ENCODE measurements at places on chromosomes 4 and X. TPM values are rescaled to one million over a fixed set of nuclear protein-coding genes. Genes with fewer than 3 reads are reported as not detected.

PWWP3B gene
- total RNA-seq = not detected

CFAP99 gene
- total RNA-seq = 0.07 TPM

SERTM2 gene
- not detected for total RNA-seq

TRAM1L1 gene
- not detected for total RNA-seq

ASMT gene
- 1.9 TPM for total RNA-seq

DAPP1 gene
- 18.8 TPM for total RNA-seq

RHOXF2 gene
- total RNA-seq = not detected

PABPC5 gene
- total RNA-seq = not detected

SMIM10 gene
- 1.3 TPM for total RNA-seq

ADH6 gene
- total RNA-seq = not detected

PLXNB3 gene
- 0.57 TPM for total RNA-seq

TEC gene
- total RNA-seq = 1.6 TPM

PITX2 gene
- total RNA-seq = not detected

TMEM31 gene
- not detected for total RNA-seq

APOOL gene
- total RNA-seq = 19.0 TPM

DNA sequence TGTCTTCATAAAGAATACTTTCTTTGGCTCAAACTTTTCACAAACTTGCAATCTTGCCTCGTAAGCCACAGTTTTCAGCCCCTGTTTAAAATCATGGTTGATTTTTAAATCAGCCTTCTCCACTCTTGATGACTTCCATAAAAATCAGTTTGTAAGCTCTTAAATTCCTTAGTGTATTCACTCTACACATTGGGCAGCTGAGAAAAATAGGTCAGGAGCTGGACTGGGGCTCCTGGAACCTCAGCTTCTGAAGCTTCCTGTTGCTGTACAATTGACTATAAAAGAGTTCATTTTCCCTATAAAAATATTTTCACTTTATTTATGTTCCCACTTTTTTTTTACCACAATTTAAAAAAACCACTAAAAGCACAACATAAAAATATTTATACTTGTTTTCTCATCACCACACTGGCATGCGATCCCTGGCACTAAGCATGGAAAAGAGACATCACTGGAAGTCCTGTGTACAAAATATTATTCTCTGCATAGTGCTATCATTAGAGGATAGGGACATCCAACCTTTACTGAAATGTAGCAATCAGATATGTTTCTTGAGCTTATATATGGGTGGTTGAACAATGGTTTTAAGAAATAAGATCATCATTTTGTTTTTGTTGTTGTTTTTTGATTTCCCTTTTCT lies 345.7 kb downstream of the FBXO8 start:
- DNase-seq = no peak

DNA sequence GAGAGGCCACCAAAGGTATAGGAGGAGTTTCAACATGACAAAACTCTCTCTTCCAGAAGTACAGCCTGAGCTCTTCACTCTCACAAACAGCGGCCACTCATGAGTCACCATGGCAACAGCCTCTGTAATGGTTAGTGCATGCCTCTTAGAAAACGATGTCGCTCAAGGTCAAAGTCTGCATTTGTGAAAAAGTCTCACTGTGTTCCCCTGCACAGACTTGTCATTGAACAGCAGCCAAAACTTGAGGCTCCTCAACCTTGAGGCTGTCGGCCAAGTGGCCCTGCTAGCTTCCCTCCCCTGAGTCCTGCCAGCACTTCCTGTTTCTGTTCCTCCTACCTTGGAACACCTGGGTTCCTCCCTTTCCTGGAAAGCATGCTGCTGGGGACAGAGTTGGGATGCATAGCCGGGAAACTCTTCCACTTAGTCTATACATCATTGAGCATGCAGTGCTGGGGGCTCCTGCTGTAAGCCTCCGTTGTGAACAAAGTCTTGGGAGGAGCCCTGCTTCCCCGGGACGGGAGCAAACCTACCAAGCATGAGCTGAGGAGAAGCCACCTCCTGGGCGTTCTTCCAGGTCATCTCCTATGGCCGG lies 66.6 kb downstream of the ING2 start:
- no peak for DNase-seq

DNA sequence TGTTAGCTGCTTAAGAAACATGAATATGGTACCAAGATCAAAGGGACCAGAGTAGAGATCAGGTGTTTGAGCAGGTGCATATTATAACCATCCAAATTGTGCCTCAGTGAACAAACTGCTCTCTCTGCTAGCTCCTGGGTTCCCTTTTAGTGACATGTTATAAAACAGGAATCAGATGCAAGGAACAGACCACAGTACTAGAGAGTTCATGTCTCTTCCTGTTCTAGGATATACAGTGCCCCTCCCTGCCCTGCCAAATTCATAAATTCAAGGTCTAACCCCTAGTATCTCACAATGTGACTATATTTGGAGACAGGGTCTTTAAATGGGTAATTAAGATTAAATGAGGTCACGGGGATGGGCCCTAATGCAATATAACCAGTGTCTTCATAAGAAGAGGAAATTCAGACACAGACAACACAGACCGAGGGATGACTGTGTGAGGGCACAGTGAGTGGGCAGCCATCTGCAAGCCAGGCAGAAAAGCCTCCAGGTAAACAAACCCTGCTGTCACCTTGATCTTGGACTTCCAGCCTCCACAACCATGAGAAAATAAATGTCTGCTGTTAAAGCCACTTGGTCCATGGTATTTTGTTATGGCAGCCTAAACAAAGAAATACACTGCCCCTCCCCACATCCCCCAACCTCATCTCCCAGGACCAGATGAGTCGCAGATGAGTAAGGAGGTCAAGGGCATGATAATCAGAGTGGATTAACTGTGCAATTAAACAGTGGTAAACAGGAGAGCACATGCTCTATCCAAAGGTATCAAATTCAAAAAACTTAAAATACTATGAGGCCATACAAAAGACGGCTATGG lies 82.5 kb downstream of the RBM47 start:
- DNase-seq = no peak

DNA sequence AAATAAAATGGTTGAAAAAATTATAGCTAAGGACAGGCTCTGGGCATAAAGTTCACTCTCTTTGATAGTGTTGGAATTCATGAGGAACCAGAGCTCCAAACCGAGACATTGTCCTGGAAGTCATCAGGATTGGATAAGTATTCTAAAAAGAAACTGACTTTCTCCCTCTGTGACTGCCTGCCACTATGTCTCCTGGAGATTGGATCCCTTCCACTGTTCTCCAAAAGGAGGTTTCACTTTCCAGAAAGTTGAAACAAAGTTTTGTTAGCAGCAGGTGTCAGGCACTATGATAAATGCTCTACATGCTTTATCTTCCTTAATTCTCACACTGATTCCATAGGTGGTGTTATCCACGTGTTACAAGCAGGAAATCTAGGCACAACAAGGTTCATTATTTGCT lies 16.8 kb downstream of the BANK1 start:
- DNase-seq = no peak

GRCh38 chr4:86898562-86898961 lies 6.3 kb upstream of the C4orf36 start:
- no peak for DNase-seq

- DNase-seq = no peak
Measured at GRCh38 chr4:30946288-30946687, 226.1 kb downstream of the PCDH7 start.

DNA sequence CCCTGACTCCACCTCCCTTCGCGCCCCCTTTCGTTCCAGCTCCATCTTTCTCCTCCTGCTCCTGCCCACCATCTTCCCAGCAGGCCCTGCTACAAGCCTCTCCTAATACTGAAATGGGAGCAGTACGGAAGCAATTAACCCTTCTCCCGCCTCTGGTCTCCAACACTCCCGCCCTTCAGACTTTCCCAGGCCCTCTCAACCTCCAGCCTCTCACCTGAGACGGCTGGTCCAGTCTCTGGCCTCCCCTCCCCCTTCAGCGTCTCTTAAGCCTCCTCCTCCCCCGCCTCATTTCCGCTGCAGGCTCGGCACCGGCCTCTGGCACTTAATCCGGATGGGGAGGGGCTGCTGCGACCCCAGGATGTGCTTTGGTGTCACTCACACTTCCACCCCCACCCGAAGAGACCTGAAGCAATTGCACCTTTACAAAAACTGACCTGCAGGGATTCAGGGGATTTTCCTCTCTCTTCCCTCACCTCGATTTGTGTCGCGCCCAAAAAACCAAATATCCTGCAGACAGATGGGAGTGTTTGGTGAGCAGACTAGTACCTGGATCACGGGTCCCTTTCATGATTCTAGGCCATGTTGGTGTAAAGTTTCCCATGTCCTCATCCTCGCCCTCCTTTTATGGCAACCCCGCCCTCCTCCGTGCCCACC lies 657 bp downstream of the TCEAL8 start:
- peak; percentile 13 for DNase-seq

DNA sequence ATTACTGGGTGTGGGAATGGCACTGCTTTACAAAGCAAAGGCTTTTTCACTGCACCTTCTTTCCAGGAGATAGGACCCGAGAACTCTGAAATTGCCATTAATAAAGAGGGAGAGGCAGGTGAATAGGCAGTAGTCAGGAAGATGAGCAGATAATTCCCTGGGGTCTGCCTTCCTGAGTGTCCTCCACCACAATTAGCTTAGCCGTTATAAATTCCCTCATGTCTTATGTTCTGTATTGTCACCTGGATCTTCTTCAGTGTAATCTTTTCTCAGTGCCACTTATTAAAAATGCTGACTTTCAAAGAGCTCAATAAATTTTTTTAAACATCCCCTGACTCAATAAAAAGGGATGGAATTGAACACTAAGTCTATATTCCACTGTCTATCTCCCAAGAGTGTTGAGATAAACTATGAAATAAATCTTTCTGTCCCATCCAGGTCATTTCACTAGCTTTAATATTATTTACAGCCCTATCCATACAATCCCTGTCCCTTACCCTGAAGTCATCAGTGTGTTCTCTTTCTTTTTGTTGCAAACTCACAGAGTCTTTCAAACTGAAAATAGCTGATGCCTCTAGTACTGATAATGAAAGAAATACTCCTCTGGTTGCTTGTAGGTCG lies 272.2 kb upstream of the NRK start:
- DNase-seq = no peak

GRCh38 chr4:124092541-124092984 lies 620.0 kb downstream of the ANKRD50 start:
- no peak for DNase-seq

- DNase-seq = no peak
Measured at GRCh38 chrX:47321386-47321785, 49.0 kb upstream of the ZNF157 start.

GRCh38 chr4:175066923-175067627 lies 148.9 kb downstream of the ADAM29 start:
- no peak for DNase-seq

DNA sequence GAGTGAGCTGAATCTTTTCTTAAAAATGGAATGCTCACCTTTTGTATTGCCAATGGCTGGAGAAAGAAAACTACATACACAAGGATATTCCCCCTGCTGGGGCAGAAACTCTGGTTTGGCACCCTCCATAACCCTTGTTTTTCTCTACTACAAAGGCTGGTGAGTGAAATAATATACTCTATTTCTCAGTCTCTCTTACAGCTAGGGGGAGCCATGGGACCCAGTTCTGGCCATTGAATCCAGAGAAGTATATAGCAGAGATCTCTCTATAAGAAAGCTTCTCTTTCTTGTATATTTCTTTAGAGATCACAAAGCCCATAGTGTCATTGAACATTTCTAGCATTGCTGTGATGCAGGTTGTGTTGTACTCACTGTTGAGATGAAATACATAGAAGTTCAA lies 49.8 kb downstream of the SMPX start:
- DNase-seq = no peak

GRCh38 chr4:108988464-108989195 lies 225.8 kb upstream of the ETNPPL start:
- no peak for DNase-seq

DNA sequence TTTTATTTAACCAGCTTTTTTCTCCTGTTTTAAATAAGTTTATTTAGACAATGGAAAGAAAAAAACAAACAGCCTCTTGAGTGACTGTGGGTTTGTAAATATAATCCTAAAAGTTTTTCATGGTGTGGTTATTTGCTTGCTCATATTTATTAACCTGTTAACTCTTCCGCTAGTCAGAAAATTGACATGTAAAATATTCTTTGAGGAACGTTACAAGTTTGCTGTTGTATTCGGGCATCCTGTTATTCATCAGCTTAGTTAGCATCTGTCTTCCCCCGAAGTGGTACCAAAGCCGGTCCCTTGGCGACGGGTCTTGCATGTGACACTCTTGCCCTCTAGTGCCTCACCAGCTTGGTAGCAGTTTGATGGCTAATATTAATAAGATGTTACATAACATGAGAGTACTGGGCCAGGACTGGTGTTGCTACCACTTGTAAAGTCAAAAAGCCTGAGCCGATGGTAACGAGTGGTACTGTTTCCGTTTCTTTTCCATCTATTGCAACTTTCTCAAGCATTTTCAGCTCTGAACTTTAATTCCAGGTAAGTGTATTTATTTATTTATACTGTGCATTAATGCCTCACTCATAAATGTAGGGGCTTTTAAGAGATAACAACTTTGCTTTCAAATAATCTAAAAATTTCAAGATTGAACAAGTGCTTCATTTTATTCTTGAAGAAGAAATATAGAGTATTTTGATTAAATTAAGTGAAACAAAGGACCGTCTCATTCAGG lies at the start of gene NDST3:
Gene NDST3 (plus strand): TSS at position 434 of the 733 bp plus-strand sequence. CDS start 19,425 bp downstream, outside the sequence.
- no peak for DNase-seq

DNA sequence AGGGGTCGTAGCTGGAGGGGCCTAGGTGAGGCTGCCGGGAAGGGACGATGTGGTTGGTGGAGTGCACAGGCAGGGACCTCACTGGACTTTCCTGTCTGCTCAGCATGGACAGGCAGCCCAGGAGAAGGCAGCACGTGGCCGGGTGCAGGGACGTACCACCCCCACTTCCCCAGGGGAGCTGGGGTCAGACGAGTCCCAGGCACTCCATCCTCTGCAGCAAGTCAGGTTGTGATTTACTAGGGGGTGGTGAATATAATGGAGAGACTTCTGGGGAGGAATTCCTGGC lies 1.5 kb upstream of the CTBP1 start:
- DNase-seq = no peak

DNA sequence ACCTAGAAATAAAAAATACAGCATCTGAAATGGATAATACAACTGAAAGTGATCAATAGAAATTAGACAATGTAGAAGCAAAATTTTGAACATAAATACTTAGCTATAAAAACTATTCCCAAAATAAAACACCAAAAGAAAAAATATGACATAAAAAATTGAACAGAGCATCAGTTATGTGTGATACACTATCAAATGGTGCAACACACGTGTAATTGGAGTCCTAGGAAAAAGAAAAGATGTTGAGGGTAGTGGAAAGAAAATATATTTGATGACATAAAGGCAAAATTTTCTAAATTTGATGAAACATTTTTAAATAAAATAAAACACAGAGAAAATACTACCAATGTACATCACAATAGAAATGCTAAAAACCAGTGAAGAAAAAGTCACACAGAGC lies 63.1 kb downstream of the NPY2R start:
- DNase-seq = no peak

DNA sequence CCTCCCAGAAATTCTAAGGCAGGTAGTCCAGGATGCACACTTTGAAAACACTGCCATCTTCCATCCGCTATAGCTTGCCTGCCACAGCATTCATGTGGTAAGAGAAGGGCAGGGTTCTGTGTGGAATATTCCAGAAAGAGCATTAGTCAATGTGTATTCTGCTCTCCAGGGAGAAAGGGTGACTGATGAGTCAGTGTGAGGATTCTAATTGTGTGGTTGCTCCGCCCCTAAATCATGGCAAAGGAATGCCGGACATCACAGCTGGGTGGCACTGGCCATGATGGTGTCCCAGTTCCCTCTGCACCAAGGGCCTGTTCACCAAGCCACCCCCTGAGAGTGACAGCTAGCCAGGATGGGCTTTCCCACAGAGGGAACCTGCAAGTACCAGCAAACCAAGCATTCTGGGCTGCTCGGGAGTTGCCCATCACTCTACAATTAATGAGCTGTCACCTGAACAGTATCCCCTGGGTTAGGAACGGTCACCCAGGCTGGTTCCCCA lies 9.5 kb downstream of the IDS start:
- no peak for DNase-seq
